ENCODE measurements at places on chromosomes 3 and 15.

DNA sequence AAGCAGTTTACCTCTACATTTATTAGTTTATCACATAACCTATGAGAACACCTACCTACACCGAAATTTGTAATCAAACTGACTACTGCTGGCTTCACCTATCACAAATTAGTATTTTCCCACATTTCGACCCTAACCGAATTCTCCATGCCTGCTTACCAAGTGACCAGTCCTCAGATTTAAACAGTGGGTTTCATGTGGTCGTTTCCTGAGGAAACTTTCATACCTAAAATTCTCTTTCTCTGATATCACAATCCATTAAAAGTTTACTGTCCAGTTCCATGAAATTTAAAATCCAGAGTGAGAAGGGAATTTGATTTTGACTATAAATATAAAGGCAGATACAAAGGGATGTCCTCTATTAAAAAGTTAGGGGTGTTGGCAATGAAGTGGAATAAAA is 1.9 kb downstream of the PLOD2 start:
- no peak for DNase-seq

DNA sequence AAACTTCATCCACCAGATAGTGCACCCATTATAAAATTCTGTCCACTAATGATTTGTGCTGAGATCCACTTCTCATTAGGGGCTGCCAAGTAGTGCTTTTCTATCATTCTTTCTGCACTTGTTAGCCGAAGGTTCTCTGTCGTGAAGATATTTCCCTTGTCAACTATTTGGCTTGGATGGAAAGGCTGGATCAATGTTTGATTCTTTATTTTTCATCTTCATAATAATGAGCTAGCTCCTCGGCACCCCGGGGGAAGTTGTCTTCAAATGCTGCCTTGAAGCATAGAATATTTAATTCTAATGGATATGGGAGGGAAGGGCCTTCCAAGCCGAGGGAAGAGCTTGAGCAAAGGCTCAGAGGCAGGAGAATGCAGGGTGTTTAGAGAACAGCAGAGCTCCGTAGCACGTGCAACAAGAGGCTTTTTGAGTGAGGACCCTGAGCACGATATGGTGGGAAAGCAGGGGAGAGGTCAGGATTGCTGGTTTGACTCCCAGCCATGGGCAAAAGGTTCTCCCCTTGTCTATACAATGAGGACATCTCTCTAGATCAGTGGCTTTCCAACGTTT is 16.3 kb upstream of the MUC20 start:
- no peak for DNase-seq

DNA sequence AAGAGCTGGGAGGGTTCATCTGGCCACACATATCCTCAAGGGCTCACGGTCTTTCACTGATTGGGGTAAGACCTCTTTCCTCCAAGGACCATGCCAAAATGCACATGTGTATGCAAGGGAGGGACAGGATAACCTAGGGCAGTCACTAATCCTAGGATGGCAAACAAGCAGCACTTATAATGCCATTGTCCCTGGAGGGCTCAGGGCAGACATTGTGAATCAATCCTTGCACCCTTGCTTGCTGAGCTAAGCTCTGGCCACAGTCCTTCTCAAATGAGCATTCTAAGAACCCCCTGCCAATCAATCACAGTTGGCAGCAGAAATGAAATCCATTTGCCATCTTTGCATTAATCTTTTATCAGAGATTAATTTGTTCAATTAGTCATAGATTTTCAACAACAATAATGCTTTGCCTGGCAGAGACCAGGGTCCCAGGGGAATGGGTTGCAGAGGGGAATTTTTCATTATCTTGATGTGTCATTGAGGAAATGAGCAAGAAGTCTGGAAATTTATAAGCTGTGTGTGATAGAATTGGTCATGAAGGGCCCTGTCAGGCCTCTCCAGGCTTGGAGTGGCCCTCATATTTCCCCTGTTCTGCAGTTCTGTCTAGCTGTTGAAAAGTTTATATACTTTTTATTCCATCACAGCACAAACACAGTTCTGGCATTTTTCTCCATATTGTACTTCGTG is 57.2 kb upstream of the KY start:
- DNase-seq, result no peak

DNA sequence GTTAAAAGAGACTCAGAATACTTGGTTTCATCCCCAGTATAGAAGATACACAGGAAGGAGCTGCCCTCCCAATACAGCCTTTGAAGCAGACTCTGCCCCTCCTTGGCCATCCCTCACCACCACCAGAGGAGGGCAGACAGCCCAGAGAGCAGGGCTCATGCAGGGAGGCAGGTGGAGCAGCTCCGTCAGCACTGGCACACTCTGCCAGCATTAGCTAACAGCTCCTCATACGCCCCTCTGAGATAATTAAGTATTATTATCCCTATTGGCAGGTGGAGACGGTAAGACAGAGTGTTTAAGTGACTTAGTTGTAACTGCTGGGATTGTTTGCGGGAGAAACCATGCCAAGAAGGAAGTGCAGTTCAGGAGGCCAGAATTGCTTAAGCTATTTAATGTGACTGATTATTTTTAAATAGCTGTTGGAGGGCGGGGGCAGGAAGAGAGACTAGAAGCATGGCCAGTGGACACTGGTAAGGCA is 434.0 kb downstream of the EPHB1 start:
- DNase-seq, result no peak

- DNase-seq, result no peak
Measured at GRCh38 chr3:59411694-59412093, 361.9 kb upstream of the CFAP20DC start.
